ENCODE measurements at places on chromosomes 11 and 22.

- no peak for DNase-seq
Observed at GRCh38 chr11:74412321-74412720, 14.1 kb upstream of the PGM2L1 start.

DNA sequence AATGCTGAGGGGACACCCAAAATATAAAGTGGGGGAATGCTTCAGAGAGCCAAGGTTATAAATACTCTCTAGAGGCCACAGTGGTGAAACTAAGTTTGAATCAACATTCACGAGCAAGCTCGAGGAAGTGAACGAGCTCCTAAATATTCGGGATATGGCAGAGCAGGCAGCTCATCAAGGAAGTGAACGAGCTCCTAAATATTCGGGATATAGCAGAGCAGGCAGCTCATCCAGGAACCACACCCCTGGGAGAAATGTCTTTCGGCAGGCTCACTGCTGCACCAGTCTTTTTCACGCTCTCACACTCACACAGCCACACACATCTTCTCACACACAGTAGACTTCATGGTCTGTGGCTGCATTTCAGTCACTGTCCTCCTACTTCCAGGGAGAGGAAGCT, 787.5 kb downstream of the OPCML start:
- DNase-seq = peak; percentile 59

GRCh38 chr22:44881624-44882023, 128.2 kb downstream of the PHF21B start:
- DNase-seq = no peak

- no peak for DNase-seq
Observed at GRCh38 chr11:34650528-34650927, 29.6 kb downstream of the EHF start.

DNA sequence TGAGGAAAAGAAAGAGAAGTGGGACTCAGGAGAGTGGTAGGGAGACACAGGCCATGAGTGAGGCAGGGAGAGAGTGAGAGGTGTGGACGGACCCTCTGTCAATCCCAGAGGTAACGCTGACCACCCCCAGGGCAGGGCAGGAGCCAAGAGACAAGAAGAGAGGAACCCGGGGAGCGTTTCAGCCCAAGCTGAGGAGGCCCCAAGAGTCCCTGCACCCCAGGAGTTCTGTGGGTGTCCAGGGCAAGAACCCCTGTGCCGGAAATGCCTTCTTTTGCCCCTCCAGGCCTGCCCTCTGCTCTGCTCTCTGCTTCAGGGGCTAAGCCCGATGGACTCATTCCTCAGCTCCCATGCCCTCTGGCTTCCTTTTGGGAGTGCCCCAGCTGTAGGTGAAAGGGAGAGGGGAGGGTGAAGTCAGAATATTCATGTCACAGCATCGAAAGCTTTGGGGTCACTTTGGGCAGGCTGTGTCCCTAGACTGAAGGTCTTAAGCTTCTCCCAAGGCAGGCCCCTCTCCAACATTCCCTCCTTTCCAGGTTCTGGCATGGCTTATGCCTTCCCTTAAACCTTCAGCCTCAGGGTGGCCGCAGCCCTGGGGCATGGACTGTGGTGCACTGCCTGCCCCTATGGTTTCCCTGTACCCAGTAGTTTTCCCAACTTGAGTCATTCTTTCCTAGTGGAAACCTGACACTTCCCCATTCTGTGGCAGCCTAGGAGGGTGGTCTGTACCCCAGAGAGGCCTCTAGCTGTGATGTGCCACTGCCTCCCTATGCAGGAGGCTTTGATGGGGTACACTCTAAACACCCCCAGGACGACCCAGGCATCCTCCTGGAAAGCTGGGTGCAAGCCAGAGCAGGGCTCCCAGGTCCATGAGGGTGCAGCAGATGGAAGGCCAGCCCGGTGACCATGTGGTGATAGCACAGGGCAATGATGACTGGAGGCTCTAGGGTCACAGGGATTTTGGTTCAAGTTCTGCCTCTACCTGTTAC, 27.1 kb downstream of the MYEOV start:
- no peak for DNase-seq

GRCh38 chr11:16215352-16215751, 141.0 kb downstream of the SOX6 start:
- DNase-seq = no peak

GRCh38 chr22:24417901-24418641, 9.3 kb upstream of the ADORA2A start:
- DNase-seq = no peak

DNA sequence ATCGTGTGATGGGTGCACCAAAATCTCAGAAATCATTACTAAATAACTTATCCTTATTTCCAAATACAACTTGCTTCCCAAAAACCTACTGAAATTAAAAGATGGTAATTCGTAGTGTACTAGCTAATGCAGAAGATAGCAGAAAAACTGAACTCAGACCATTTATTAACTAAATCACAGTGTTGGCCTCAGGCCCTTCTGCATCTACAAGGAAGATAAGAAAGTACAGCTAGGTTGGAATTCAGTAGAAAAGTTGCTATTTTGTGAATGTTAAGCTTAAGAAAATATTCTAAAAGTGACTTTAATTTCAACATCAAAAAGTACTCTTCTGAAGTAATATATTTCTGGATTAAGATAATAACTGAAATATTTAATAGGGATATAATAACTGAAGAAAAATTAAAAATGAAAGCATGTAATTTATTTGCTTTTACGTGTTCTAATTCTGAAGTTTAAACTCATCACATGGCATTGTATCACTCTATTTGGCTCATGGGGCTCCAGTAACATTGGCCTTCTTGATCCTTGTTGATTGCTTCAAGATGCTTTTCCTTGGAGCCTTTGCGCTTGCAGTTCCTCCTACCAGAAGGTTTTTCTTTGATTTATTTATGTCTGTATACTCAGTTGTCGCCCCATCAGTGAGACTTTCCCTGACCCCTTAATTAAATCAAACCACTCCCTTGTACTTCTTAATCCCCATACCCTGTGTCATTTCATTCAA, 847.9 kb upstream of the ANO3 start:
- no peak for DNase-seq

- DNase-seq = peak; percentile 77
Observed at GRCh38 chr11:44760917-44761550, 34.3 kb downstream of the TSPAN18 start.

Data from GM04503 (cell line).